ENCODE measurements at places on chromosomes 5 and 9. TPM values are rescaled to one million over a fixed set of nuclear protein-coding genes. Genes with fewer than 3 reads are reported as not detected.

- DNase-seq: no peak
- H3K36me3 ChIP-seq: peaks cover 14% of the 10 kb centered on the region
- no peak overlapping the region for H3K27ac ChIP-seq
- H3K27me3 ChIP-seq: no peaks in the 10 kb centered on the region
- no peak overlapping the region for H3K4me3 ChIP-seq
Measured at GRCh38 chr9:37126214-37126788, 5.9 kb downstream of the ZCCHC7 start.

GRCh38 chr5:35698047-35698808 is 80.6 kb downstream of the SPEF2 start:
- no peaks in the 10 kb centered on the region for H3K4me1 ChIP-seq
- H3K27me3 ChIP-seq: peaks cover 1% of the 10 kb centered on the region
- no peak overlapping the region for H3K27ac ChIP-seq
- no peak overlapping the region for H3K4me3 ChIP-seq
- DNase-seq: no peak
- peaks cover 4% of the 10 kb centered on the region for H3K36me3 ChIP-seq

FCN1 gene
- not detected for total RNA-seq

CDC25C gene
- 5.6 TPM for total RNA-seq

PCA3 gene
- not detected for total RNA-seq

GRCh38 chr5:32405507-32405906 is 39.0 kb downstream of the ZFR start:
- H3K4me1 ChIP-seq: no peaks in the 10 kb centered on the region
- no peak overlapping the region for H3K4me3 ChIP-seq
- H3K36me3 ChIP-seq: peaks cover 40% of the 10 kb centered on the region

LAMC3 gene
- 0.05 TPM for total RNA-seq

- no peak overlapping the region for H3K27ac ChIP-seq
- DNase-seq: no peak
- H3K4me3 ChIP-seq: no peak overlapping the region
- no peaks in the 10 kb centered on the region for H3K36me3 ChIP-seq
- H3K27me3 ChIP-seq: no peaks in the 10 kb centered on the region
- H3K4me1 ChIP-seq: no peaks in the 10 kb centered on the region
Measured at GRCh38 chr9:109828254-109828653, 48.3 kb downstream of the PALM2AKAP2 start.

DNA sequence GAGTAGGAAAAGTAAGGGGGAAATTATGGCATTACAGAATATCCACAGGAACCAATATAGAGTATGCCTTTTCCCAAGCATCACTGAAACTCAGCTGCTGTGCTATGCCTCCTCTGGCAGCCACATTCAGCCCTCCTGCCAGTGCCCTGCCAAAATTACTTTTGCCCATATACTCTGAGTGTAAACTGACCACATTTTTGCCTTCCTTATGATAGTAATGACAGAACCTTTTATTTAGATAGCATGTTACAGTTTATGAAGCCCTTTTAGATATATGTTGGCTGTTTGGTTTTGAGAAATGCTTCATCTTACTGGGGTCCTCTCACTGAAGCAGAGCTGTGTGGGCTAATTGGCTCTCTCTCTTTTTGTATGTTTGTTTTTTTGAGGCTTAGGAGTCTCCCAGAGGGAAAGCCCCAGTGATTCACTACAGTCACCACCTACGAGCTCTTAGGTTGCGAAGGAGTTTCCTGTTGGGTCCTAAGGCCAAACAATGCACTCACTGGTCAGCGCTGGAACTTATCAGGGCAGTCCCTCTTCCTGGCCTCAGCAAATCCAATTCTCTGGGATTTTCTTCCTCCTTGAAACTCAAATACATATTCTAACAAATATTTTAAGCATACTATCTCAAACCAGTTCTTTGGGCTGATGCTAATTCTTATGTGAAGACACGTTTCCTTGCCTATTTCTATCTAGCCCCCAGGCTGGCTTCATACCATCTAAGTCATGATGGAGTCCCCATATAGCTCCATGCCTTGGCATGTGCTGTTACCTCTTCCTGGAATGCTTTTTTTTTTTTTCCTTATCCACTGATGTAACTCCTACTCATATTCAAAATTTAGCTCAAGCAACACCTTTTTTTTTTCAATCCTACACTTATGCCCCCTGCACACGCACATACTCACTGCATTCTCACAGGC is 3.7 kb downstream of the PHF24 start:
- H3K36me3 ChIP-seq: no peaks in the 10 kb centered on the region
- peaks cover 36% of the 10 kb centered on the region for H3K4me1 ChIP-seq
- peak overlapping the region; percentile 24 for H3K4me3 ChIP-seq
- no peak for DNase-seq

SLIT3 gene
- 0.20 TPM for total RNA-seq

DNA sequence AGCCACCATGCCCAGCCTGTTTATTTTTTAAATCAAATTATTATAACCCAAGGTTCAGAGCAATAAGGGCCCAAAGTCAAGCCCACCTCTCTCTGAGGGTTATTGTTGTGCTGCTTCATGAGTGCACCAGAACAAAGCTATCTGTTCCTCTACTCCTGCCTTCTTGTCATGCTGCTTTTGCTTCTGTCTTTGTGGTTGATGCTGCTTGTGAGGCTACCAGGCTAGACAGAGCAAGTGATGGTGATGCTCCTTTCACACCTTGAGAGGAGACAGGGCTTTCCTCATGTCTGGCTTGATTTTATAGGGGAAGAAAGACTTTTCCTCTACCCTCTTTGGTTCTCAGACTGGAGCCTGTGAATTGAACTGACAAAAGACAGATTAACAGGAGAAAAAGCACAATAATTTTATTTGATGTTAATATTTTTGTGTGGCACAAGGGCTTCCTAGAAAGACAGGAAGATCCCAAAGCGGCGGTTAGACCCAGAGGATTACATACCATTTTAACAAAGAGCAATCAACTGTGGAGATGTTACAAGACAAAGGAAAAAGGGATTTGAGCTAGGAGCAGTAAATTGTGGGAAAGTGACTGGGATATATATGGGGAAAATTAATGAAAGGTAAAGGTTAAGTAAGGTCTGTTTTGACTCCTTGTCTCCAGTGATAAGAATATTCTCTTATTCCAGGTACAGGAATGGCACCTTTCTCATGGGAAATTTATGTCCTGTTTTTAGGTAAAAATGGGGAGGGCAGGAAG is 4.4 kb upstream of the CD180 start:
- H3K27me3 ChIP-seq: no peaks in the 10 kb centered on the region
- H3K4me1 ChIP-seq: peaks cover 98% of the 10 kb centered on the region
- no peak overlapping the region for H3K4me3 ChIP-seq
- peaks cover 17% of the 10 kb centered on the region for H3K36me3 ChIP-seq
- H3K27ac ChIP-seq: peak overlapping the region; percentile 50

- H3K4me3 ChIP-seq: no peak overlapping the region
- no peaks in the 10 kb centered on the region for H3K36me3 ChIP-seq
- H3K27ac ChIP-seq: no peak overlapping the region
- no peaks in the 10 kb centered on the region for H3K4me1 ChIP-seq
Measured at GRCh38 chr9:112884101-112884500, 6.6 kb downstream of the SLC46A2 start.

DNA sequence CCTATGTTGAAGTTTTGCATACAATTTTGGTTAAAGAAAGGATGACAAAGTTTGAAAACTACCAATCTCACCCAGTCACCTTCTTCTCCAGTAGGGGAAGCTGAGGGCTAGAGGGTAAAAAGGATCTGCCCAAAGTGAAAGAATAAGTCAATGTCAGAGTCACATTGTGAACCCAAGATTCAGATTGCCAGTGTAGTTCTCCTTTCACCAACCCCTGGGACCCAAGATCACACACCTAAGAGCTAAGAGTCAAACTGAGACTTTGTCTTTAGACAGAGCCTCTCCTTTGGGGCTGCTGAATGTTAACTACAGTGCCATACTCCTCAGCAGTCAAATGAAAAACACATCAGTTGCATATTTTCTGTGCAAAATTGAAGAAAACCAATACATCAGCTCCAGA is 210.6 kb downstream of the ATP10B start:
- no peaks in the 10 kb centered on the region for H3K27me3 ChIP-seq
- no peak overlapping the region for H3K27ac ChIP-seq
- no peaks in the 10 kb centered on the region for H3K4me1 ChIP-seq
- H3K36me3 ChIP-seq: no peaks in the 10 kb centered on the region

GRCh38 chr5:89493414-89493813 is 610.4 kb upstream of the MEF2C start:
- no peak for DNase-seq
- H3K4me3 ChIP-seq: no peak overlapping the region
- H3K4me1 ChIP-seq: no peaks in the 10 kb centered on the region
- H3K27ac ChIP-seq: no peak overlapping the region
- no peaks in the 10 kb centered on the region for H3K27me3 ChIP-seq
- H3K36me3 ChIP-seq: no peaks in the 10 kb centered on the region
